ENCODE measurements at places on chromosomes 11 and 22.

DNA sequence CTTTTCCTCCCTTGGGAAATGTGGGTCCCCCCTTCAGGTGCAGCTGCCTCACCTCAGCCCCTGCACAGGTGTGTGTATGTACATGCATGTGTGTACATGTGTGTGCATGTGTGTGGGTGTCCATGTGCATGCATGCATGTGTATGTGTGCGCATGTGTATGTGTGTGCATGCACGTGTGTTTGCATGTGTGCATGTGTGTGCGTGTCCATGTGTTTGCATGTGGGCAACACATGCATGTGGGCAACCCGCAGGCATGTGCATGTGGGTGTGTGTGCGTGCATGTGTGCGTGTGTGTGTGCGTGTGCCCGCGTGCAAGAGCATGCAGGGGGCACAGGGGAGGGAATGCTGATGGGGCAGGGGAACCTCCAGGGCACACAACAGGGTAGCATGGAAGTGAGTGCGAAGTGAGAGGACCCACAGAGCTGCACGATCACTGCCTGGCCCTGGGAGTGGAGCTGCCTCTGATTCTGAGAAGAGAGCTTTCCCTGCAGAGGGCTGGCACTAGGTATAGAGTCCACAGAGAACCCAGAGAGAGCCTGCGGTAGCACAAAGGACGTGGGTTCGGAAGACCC lies 14.6 kb upstream of the BAIAP2L2 start:
- DNase-seq, result no peak

GRCh38 chr22:27185099-27185709 lies 527.8 kb downstream of the MIAT start:
- no peak for DNase-seq

DNA sequence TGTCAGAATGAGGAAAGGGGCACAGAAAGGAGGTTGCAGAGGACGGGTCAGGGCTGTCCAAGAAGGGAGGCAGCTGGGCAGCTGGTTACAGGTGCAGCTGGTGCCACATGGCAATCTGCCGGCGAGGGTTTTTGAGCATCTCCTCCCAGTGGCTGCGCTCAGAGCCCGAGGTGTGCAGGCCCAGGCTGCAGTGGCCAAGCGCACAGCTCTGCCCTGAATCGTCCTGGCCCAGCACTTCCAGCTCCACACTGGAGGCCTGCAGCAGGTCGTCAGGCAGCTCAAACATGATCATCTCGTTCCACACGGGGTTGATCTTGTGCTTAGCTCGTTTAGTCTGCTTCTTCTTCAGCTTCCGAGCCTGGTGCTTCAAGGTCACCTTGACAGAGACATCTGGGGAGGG lies 42.2 kb downstream of the SYT13 start:
- no peak for DNase-seq

DNA sequence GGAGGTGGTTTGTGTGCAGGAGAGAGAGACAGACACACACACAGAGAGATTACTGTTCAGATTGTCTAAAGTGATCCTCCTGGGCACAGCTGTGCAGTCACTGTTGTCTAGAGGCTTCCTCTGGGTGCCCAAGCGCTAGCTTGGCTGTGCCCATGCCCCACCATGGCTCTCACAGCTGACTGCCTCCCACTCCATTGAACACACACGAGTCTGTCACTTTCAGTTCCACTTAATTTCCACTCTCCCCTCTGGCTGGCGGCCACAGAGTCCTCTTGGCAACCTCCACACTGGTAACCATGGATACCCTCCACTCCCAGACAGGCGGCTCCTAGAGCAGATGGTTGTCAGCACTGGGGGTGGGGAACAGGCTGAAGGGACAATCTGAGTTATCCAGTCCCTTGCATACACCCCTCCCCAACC lies 29.1 kb downstream of the MAP6 start:
- peak; percentile 95 for DNase-seq

DNA sequence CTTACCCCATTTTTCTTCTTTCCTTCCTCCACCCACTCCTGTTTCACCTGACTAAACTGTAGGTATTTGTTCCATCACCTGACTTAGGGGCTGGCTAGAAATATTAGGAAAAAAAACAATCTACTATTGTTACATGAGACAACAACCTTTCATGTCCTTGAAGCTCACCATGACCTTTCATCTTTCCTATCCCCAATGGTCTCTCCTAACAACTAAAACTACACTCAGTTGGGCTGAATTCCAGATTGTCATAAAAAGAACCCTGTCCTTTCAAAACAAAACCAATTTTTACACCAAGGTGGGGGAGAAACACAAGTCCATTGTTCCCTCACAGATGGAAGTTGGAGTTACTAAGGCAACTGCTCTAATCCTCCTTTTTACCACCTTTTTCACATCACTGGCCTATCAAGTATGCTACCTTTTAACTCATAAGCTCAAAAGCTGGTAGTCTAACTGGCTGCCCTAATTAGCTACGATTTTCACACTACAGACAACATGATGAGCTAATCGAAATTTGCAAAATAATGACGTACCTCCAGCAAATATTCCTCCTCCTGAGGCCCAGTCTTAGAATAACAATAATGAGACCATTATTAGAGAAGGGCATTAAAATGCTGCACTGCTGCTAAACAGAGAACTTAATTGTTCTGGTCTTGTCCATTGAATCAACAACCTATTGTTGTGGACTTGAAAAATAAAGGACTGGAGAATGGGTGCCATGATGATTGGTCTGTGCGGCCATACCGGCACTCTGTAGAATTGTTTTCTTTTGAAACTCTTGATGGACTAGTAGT lies 46.5 kb upstream of the SOX6 start:
- no peak for DNase-seq

GRCh38 chr11:37409124-37409523 lies 811.1 kb upstream of the RAG2 start:
- DNase-seq, result no peak

GRCh38 chr11:27201454-27202302 lies 161.1 kb downstream of the BBOX1 start:
- peak; percentile 26 for DNase-seq

- no peak for DNase-seq
Observed at GRCh38 chr11:77557553-77557952, 32.2 kb upstream of the AQP11 start.

DNA sequence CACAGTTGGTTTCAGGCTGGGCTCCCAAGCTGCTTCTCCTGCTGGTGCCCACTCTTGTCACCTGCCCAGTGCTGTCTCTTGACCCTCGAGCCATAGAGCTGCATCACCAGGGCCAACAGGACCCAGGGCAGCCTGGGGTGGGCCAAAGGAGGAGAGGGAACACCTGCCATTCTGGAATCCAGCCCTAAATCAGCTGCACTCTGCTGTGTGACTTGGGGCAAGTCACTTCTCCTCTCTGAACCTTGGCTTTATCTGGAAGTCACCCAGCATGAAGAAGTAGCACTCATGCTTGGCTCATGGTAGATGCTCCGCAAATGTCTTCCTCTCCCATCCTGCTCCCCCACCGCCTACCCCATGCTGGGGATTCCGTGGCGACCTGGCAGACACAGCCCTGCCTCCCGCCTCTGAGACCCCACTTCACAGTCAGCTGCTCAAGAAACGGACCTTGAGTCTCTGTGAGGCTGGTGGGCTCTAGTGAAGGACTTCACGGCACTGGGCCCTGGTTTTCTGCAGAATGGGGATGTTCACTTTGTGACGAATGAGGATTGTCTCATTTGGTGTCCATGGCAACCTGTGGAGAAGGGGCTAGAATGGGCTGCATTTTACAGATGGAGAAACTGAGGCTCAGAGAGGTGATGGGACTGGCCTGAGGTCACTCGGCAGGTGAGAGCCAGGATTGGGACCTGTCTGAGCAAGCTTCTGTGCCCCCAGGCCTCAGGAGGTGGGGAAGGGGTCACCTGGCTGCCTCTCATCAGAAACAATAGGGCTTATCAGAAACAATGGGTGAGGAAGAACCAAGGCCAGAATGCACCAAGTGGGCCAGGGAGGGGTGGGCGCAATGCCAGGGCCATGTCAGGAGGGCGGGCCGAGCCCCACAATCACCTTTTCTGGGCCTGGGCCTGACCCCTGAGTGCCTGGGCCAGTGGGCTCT lies 12.4 kb downstream of the EMID1 start:
- DNase-seq, result no peak

GRCh38 chr11:129374081-129374992 lies 1.3 kb upstream of the BARX2 start:
- DNase-seq, result no peak

DNA sequence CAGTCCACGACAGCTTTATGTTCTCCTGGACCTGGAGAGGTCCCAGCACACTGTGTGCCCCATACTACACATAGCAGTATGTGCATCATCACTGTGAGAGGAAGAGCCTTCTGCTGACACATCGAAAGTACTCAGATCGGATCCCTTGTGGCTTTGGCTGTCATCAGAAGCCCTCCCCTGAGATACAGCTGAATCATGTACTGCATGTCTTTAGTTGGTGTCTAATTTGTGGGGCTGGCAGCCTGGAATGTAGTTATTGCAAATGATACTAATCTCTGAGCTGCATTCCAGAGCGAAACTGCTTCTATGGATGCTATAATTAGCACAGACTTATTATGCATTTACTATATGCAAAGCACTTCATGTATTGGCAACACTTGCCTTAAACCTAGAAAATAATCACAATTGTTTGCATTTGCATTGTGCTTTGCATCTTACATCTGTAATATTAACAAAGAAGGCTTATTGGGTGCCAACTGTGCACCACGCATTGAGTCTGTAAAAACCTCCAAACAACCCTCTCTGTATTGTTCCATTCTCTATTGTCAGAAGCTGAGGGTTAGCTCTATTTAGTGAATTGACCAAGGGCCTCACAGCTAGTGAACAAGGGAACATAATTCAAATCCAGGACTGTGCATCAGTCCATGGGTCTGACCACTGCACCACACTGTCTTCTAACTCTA lies 89.2 kb upstream of the CRTAM start:
- DNase-seq, result no peak

DNA sequence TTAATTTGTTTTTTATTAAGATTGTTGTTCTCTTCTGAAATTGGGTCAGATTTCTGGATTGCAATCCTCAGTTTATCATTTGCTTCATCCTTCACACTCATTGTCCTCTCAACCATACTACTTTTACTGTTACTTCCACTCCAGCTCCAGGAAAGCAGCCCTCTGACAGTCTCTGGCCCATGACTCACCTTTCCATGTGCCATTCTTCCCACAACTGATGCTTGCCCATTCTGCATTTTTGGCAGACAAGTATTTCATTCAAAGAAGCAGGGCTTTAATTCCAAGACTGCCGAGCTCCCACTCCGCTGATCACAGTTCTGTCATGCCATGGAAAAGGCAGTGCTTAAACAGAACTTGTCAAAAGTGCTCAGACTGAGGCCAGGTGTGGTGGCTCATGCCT lies 139.2 kb downstream of the WNT11 start:
- no peak for DNase-seq

- DNase-seq, result no peak
Observed at GRCh38 chr11:93852242-93852641, 1.8 kb upstream of the VSTM5 start.

DNA sequence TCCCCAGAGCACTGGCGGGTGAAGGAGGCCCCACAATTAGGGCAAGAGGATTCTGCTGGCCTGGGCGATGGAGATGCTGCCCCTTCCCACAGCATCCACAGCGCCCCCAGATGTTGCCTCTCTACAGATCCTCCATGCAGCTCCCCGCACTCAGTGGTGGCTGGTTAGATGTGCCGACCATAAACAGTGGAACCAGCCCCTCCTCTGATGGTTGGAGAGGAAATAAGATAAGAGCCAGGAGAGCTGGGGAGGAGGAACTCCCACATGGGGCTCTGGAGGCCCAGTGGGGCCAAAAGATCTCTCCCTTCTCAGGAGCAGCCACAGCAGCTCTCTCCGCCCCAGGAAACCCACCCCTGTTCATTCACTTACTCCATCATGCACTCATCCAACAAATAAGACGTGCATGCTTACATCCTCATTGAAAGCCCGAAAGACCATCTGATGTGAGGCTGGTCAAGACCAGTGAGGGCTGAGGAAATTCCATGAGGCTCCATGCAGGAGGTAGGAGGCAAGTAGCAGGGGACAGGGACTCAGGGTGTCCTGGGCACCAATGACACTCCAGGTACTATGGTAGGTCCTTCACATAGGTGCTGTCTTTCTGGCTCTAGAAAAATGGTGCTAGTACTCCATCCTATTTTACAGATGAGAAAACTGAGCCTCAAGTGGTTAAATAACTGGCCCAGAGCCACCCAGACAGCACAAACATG lies 1.5 kb downstream of the PTGDR2 start:
- DNase-seq, result no peak

DNA sequence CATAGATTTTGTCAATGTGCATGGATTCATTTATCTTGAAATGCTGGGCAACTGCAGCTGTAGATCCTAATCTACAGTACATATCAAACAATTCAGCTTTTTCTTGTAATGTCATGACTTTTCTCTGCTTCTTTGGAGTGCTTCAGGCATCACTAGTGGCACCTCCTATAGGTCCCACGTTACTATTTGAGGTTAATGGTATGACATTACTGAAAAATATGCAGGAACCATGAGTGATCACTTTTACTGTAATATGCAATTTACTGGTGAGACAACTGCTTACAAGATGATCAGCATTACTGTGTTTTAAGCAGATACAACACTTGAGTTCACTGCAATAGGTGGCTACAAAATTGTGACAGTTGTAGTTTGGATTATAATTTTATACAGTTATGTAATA lies 3.0 kb downstream of the CENATAC start:
- DNase-seq, result no peak

GRCh38 chr11:130448416-130449309 lies at the start of gene ADAMTS15:
Gene ADAMTS15 (plus strand): TSS chr11:130448645. CDS start chr11:130448974, 329 bp downstream.
- peak; percentile 56 for DNase-seq

Data from NCI-H1694 (cell line).